Chondrocyte (in vitro differentiated cells): ENCODE measurements at places on chromosomes 5 and 9. TPM values are rescaled to one million over a fixed set of nuclear protein-coding genes. Genes with fewer than 3 reads are reported as not detected.

- peaks cover 62% of the 10 kb centered on the region for H3K27me3 ChIP-seq
- H3K4me1 ChIP-seq = peaks cover 11% of the 10 kb centered on the region
- no peak for DNase-seq
- H3K27ac ChIP-seq = no peak within 1 kb of the TSS
Observed at GRCh38 chr5:176810081-176810597, at the start of gene UNC5A. Gene UNC5A, plus strand, starts transcription at chr5:176810559. Its CDS starts 192 bp downstream, at chr5:176810751.

DNA sequence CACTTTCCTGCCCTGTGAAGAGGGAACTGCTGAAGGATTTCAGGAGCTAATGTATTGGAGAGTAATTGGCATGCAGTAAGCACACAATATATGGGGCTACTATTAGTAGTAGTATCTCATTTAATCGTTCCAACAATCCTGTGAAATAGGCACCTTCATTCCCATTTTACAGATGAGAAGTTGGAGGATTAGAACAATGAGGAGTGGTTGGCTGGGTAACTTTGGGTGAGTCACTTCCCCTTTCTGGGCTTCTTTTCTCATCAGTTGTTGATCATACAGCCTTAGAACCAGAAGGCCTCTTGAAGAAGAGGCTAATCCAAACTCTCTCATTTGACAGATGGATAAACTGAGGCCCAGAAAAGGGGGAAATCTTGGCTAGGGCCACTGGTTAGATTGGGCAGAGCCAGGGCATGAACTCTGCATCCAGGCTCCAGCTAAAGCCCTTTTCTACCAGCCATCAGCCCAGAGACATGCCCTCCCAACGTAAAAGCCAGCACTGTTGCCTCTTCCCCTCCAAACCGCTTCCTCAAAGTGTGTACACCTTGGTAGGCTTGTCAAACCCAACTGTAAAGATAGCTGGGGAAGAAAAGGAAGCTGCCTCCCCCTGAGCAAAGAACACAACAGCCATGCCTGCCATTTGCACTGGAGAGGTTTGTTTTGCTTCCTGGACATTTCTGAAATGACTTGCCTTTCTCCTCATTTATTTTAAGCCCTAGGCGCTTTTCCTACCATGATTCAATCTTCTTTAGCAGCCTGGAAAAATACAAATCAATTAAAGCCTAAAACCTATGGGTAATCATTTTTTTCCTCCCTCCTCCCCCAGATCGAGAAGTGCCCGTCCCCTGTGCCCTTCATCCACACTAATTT lies 992 bp downstream of the SPACA9 start:
- H3K27ac ChIP-seq = peak overlapping the region; percentile 32
- peaks cover 8% of the 10 kb centered on the region for H3K4me1 ChIP-seq
- H3K4me3 ChIP-seq = peak overlapping the region; percentile 72
- DNase-seq = no peak

DNA sequence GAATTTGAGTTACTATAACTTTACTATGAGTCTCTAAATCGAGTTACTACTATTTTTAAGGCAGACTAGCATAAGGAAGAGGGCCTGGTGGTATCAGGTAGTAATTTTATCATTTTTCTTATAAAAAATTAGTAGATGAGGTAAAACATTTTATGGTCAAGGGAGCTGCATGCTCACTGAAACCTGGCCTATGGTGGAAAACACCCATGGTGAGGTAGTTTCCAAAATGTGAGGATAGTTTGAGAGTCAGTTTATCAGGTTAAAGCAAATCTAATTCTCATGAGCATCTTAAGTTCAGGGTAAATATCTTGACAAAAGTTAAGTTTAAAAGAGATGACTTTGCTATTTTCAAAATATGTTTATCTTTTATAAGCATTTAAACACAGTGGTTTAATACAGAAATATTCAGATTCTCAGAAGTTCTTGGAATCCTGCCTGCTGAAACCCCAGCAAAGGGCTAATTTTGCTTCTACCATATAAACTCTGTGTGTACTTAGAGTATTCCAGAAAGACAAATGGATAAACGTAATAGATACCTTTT lies 10.0 kb downstream of the DDX4 start:
- peaks cover 12% of the 10 kb centered on the region for H3K27me3 ChIP-seq
- DNase-seq = no peak
- no peaks in the 10 kb centered on the region for H3K36me3 ChIP-seq
- no peak overlapping the region for H3K27ac ChIP-seq
- H3K4me1 ChIP-seq = no peaks in the 10 kb centered on the region

GRCh38 chr9:136648751-136649150 lies 14.0 kb upstream of the EGFL7 start:
- no peak overlapping the region for H3K4me3 ChIP-seq
- no peak overlapping the region for H3K27ac ChIP-seq
- no peaks in the 10 kb centered on the region for H3K36me3 ChIP-seq

DNA sequence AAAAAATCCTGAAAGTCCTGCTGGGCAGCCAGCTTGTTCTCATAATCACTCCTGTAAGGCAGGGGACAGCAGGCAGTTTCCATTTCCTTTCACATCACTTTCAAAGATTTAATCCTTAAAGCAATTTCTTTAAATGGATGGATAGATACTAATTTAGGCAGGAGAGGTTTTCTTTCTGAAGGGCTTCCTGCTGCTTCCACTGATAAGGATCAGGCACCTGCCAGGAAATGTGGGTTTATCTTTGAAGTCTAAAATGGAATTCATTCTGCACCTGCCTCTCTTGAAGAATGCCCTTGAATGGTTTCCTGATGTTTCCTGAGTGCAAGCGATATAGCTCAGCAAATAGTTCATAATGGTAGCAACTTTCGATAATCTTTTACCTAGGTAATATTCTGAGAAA lies 64.5 kb downstream of the STARD4 start:
- H3K27ac ChIP-seq = no peak overlapping the region
- DNase-seq = no peak
- H3K27me3 ChIP-seq = peaks cover 6% of the 10 kb centered on the region
- peaks cover 7% of the 10 kb centered on the region for H3K4me1 ChIP-seq
- H3K4me3 ChIP-seq = no peak overlapping the region

- DNase-seq = no peak
- no peak overlapping the region for H3K4me3 ChIP-seq
- H3K27ac ChIP-seq = no peak overlapping the region
- peaks cover 5% of the 10 kb centered on the region for H3K36me3 ChIP-seq
Observed at GRCh38 chr9:137982200-137982599, 104.6 kb downstream of the CACNA1B start.

DNA sequence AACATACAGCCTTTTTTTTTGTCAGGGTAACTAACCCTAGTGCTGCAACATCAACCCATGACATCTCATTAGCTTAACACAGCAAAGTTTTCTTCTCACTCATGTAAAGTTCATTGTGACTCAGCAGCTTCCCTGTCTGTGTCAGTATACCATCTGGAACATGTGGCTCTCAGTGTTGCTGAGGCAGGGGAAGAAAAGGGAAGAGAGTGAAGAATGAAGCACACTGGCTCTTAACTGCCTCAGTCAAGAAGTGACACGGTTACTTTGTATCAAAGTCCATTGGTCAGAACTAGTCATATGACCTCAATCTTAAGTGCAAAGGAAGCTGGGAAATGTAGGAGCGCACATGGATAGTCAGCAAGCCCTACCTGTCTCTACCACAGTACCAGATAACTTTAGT lies 185.0 kb upstream of the ELL2 start:
- DNase-seq = no peak
- H3K27ac ChIP-seq = peak overlapping the region; percentile 70
- H3K4me1 ChIP-seq = peaks cover 31% of the 10 kb centered on the region

- no peaks in the 10 kb centered on the region for H3K4me1 ChIP-seq
- H3K4me3 ChIP-seq = no peak overlapping the region
- DNase-seq = no peak
- no peaks in the 10 kb centered on the region for H3K36me3 ChIP-seq
Observed at GRCh38 chr9:72983512-72984225, 30.8 kb upstream of the ALDH1A1 start.

GRCh38 chr5:5122776-5123175 lies 17.4 kb upstream of the ADAMTS16 start:
- no peak overlapping the region for H3K4me3 ChIP-seq
- peaks cover 30% of the 10 kb centered on the region for H3K27me3 ChIP-seq
- no peak for DNase-seq
- H3K4me1 ChIP-seq = peaks cover 4% of the 10 kb centered on the region
- H3K36me3 ChIP-seq = no peaks in the 10 kb centered on the region

DNA sequence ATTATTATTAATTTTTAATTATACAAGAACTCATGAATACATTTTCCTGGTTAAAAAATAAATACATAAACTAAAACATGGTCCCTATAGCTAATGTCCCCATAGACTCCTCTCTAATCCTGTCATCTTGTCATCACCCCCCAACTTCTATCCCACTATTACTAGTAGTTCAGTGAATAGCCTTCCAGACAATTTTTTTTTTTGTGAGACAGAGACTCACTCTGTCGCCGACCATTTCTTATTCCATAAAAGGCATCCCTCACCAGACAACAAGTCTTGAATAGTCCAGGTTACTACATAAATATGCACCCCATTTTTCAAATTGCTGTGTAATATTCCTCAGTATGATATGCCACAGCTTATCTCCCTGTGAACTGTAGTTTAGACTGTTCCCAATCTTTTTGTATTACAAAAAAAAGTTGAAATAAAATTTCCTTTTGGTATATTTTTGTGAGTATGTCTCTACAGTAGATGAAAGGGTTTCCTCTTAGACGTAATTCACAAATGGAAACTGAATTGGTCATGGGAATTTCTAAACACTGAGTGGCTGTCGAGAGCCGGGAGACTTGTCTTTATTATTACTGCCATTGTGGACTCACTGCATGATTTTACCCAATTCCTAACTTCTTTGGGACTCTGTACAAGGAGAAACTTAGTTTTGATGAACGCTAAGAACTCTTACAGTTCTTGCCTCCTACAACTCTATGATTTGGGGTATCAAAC lies 6.4 kb upstream of the ABLIM3 start:
- no peak overlapping the region for H3K4me3 ChIP-seq
- H3K27ac ChIP-seq = peak overlapping the region; percentile 64
- H3K27me3 ChIP-seq = no peaks in the 10 kb centered on the region
- peaks cover 1% of the 10 kb centered on the region for H3K36me3 ChIP-seq
- no peak for DNase-seq
- peaks cover 24% of the 10 kb centered on the region for H3K4me1 ChIP-seq

DNA sequence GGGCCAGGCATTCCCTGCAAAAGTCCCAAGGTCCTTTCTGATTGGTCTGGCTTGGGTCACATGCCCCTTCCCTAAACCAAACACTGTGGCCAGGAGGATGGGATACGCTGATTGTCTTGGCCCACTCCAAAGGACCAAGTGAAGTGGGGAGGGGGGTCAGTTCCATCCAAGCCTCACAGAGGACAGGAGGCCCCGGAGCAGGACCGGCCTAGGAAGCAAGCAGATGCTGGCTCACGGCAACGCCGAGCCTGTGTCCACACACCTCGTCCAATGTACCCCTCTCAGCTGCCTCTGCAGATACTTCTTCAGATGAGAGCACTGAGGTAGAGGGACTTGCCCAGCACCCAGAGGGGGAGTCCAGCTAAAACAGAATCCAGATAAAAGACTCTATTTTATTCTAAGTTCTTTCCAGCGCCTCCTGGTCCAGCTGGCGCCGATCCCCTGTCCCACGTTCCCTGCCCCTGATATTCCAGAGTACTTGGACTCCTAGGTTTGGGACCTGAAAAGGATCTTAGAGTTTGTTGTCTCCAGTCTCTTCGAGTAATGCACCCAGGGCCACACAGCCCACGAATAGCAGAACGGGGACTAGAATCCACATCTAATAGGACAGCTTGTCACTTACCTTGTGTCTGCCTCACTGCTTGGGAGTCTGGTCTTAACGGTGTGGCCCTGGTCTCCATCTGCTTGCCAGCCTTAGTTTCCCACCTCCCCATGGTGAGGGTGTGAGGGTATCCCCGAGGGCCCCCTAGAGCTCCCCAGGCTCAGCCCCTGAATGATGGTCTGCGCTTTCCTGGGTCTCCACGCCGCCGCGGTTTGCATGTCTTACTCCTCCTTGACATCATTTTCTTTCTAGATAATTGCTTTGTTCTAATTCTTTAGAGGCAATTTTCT lies 72.4 kb upstream of the UNC5A start:
- H3K27ac ChIP-seq = no peak overlapping the region
- DNase-seq = peak; percentile 70

DNA sequence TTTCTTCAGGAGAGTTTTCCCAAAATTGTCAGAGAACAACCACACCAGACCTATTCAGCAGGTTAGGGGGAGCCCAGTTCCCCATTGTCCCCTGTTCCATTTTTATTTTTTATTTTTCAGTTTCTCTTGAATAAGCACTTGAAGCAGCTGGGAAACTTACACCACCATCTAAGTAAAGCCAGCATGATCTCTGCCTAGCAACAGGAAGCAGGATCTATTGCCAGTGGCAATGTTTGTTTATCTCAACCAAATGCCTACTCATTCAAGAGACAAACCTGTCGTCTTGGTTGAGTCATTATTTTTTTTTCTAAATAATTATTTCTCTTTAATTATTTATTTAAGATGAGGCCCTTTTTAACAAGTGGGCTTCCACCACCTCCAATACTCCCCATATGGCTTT lies 379.3 kb downstream of the PLK2 start:
- H3K4me3 ChIP-seq = no peak overlapping the region
- no peak overlapping the region for H3K27ac ChIP-seq
- DNase-seq = no peak
- no peaks in the 10 kb centered on the region for H3K36me3 ChIP-seq
- H3K27me3 ChIP-seq = no peaks in the 10 kb centered on the region

- peaks cover 7% of the 10 kb centered on the region for H3K27me3 ChIP-seq
- no peaks in the 10 kb centered on the region for H3K4me1 ChIP-seq
- no peak overlapping the region for H3K4me3 ChIP-seq
- peak; percentile 67 for DNase-seq
Observed at GRCh38 chr5:178305801-178306200, 73.2 kb upstream of the PHYKPL start.

GRCh38 chr5:160640406-160640805 lies 211.6 kb downstream of the ATP10B start:
- no peak for DNase-seq
- no peaks in the 10 kb centered on the region for H3K36me3 ChIP-seq
- H3K27ac ChIP-seq = no peak overlapping the region
- H3K4me3 ChIP-seq = no peak overlapping the region
- H3K4me1 ChIP-seq = no peaks in the 10 kb centered on the region
- H3K27me3 ChIP-seq = peaks cover 2% of the 10 kb centered on the region

DNA sequence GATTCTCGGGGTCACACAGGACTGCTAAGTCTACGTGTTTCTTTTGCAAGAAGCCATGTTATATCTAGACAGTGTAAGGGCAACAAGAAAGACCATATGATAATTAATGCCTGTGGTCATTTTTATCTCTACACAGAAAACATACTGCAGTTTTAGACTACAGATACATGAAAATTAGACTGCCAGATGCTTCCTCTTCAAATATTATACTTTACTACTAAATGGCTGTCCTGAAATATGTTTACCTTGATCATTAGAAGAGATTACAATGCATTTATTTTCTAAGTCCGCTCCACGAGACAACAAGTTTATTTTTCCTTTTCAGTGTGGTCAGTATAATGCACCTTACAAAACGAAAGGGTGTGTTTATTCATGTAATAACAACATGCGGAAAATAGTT lies 147.6 kb downstream of the KIAA0825 start:
- DNase-seq = no peak
- no peak overlapping the region for H3K4me3 ChIP-seq
- H3K27me3 ChIP-seq = no peaks in the 10 kb centered on the region
- peaks cover 4% of the 10 kb centered on the region for H3K4me1 ChIP-seq
- no peaks in the 10 kb centered on the region for H3K36me3 ChIP-seq

The APC gene
- 43.9 to 48.7 TPM (median 46.8 TPM) in 3 replicates for total RNA-seq

The FOXD4L4 gene
- total RNA-seq = not detected in 3 replicates

The PDGFRB gene
- total RNA-seq = 331 to 532 TPM (median 499 TPM) in 3 replicates

The ZNG1C gene
- total RNA-seq = 23.9 to 28.4 TPM (median 24.3 TPM) in 3 replicates

The SPINK1 gene
- not detected in 3 replicates for total RNA-seq
